Mesothelial cell of epicardium (in vitro differentiated cells): ENCODE measurements at places on chromosomes 7 and 10.

DNA sequence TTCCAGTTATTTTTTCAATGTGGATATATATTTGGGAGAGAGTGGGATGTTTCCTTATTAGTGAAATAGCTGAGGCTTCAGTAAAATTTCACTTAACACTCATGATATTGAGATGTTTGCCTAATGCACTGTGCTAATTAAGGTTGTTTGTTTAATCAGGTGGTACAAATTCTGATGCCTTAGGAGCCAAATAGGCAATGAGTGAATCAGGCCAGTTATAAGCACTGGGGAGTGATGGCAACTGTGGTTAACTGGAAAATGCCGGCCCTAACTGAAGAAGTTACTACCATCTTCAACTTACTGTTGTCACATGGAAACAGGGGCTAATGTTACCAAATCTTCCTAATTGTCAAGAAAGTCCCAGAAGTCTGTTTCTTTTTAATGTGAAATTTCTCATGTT is 32.0 kb downstream of the VCL start:
- no peaks in the 10 kb centered on the region for H3K27me3 ChIP-seq
- no peak for DNase-seq
- peaks cover 40% of the 10 kb centered on the region for H3K4me1 ChIP-seq

DNA sequence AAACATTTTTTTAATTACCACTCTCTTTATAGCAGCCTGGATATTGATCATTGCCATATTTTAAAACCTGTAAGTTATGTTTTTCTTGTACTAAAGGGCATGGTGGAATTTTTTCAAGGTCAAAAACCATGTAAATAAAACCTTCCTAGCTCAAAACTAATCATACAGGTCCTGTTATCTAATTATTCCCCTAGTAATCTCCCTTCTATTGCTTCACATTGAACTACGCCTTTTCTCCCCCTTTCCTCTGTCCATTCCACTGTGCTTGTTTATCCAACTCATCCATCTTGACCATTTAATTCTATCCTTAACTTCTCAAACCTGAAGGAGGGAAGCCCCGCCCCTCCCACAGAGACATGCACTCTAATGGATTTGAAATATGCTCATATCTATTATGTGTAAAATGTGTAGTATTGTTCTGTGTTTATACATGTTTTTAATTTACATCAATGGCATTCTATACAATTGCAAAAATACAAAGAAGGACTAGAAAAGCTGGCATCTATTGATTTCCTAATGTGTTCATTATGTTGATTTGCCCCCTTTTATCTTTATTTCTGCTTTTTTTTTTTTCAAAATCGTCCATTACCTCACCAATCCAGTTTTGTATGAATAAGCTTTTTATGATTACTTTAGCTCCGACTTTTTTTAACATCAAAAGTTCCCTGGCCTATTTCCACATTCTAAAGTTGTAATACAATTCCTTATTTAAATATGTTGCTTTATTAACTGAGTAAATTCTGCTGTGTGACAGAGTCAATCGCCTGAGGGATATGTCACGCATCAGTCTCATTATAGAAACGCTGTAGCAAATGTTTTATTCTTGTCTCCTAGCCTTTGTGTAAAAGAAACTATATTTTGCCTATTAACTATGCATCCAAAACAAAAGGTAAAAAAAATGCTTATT is 61.0 kb downstream of the MET start:
- peaks cover 2% of the 10 kb centered on the region for H3K36me3 ChIP-seq
- no peak overlapping the region for H3K27ac ChIP-seq
- H3K27me3 ChIP-seq, result no peaks in the 10 kb centered on the region
- H3K4me3 ChIP-seq, result no peak overlapping the region

GRCh38 chr10:120732067-120732466 is 119.1 kb upstream of the WDR11 start:
- no peak for DNase-seq
- no peaks in the 10 kb centered on the region for H3K4me1 ChIP-seq
- H3K27ac ChIP-seq, result no peak overlapping the region
- no peaks in the 10 kb centered on the region for H3K36me3 ChIP-seq

GRCh38 chr10:86798611-86799010 is 42.2 kb downstream of the BMPR1A start:
- H3K4me1 ChIP-seq, result peaks cover 40% of the 10 kb centered on the region
- H3K27me3 ChIP-seq, result no peaks in the 10 kb centered on the region
- no peak overlapping the region for H3K4me3 ChIP-seq
- no peak for DNase-seq

DNA sequence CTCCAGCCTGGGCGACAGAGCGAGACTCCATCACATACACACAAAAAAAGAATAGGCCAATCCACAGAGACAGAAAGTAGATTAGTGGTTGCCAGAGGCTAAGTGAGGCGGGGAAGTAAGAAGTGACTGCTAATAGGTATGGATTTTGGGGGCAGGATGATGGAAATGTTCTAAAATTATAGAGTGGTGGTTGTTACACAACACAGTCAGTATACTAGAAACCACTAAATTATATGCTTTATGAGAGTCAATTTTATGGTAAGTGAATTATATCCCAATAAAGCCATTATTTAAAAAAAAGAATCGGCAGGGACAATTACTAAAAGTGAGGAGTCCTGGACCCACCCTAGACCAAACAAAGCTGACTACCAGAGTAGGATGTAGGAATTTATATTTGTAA is 24.3 kb downstream of the DENND2A start:
- DNase-seq, result no peak
- no peaks in the 10 kb centered on the region for H3K27me3 ChIP-seq
- no peak overlapping the region for H3K27ac ChIP-seq
- H3K36me3 ChIP-seq, result no peaks in the 10 kb centered on the region
- peaks cover 15% of the 10 kb centered on the region for H3K4me1 ChIP-seq
- H3K4me3 ChIP-seq, result no peak overlapping the region

DNA sequence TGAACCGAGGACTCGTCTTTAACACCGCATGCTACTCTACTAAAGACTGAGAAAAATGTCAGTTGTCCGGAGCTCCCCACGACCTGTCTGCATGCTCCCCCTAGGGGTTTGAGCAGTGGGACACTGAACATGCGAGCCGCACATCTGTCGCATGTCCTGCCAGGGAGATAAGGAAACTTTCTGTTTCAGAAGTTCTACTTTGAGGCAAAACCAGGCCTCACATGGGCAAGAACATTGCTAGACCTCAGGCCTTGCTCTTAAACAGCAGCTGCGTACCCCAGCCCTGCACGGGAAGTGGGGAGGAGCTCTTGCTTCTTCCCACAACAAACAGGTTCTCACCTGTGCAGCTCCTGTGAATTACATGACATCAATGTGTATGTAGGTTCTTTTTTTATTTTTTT is 30.3 kb upstream of the HERPUD2 start:
- DNase-seq, result no peak
- H3K27me3 ChIP-seq, result no peaks in the 10 kb centered on the region
- H3K4me3 ChIP-seq, result no peak overlapping the region

GRCh38 chr7:36005293-36005692 is 147.8 kb upstream of the EEPD1 start:
- H3K4me3 ChIP-seq, result no peak overlapping the region
- DNase-seq, result no peak
- no peaks in the 10 kb centered on the region for H3K36me3 ChIP-seq
- H3K4me1 ChIP-seq, result peaks cover 16% of the 10 kb centered on the region
- no peaks in the 10 kb centered on the region for H3K27me3 ChIP-seq
